Karpas-422 (cell line): ENCODE measurements at places on chromosomes 1 and 21. TPM values are rescaled to one million over a fixed set of nuclear protein-coding genes. Genes with fewer than 3 reads are reported as not detected.

HJV gene
- total RNA-seq, result not detected in 2 replicates

KCNJ6 gene
- not detected in 2 replicates for total RNA-seq

- H3K4me3 ChIP-seq, result no peak overlapping the region
- no peaks in the 10 kb centered on the region for H3K27me3 ChIP-seq
- no peak for DNase-seq
- H3K27ac ChIP-seq, result no peak overlapping the region
- no peaks in the 10 kb centered on the region for H3K36me3 ChIP-seq
Measured at GRCh38 chr1:203944651-203945404, 83.4 kb downstream of the SNRPE start.

GRCh38 chr1:178243119-178243518 is 149.2 kb downstream of the RASAL2 start:
- no peak overlapping the region for H3K27ac ChIP-seq
- H3K27me3 ChIP-seq, result no peaks in the 10 kb centered on the region
- no peaks in the 10 kb centered on the region for H3K4me1 ChIP-seq
- no peak for DNase-seq
- H3K36me3 ChIP-seq, result no peaks in the 10 kb centered on the region

DNA sequence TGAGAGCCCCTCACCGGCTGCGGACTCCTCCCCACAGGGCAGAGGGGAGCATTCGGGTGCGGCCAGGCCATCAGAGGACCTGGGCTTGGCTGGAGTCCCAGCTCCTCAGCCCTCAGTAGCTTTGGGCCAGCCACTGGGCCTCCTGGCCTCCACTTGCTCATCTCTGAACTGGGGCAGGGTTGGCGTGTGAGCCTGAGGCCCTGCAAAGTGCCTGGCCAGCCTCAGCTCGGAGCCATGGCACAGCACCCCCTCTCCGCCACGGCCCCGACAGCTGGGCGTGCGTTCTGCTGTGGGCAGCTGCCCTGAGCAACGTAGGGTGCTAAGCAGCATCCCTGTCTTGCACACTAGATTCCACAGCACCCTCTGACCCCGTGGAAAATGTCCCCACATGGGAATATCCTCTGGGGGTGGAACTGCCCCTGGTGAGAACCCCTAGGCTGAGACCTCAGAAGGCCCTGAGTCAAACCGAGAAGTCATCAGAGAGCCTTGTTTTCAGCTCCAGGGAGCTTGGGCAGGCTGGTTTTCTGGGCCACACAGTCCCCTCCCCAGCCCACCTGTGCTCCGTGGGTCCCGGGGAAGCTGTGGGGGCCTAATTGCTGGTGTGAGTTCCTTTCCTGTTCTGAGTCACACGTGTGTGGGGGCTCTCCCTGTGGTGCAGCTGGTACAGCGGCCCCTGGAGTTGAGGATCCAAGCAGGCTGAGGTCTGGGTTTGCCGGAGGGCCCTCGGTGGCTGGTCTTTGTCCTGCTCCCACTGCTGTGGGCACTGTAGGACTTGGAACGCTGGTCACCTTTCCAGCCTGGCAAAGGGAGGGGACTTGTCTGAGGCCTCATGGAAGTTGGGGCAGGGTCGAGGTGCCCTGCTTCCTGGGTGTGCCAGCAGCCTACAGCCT is 24.5 kb downstream of the TP73 start:
- H3K27ac ChIP-seq, result no peak overlapping the region
- peaks cover 45% of the 10 kb centered on the region for H3K4me1 ChIP-seq
- DNase-seq, result no peak

FAF1 gene
- 51.5 and 112 TPM in 2 replicates for total RNA-seq

FCGR2B gene
- 523 and 581 TPM in 2 replicates for total RNA-seq

- H3K27ac ChIP-seq, result no peak overlapping the region
- H3K4me3 ChIP-seq, result no peak overlapping the region
- peaks cover 2% of the 10 kb centered on the region; the same call in 1 of the 2 replicates for H3K4me1 ChIP-seq
Measured at GRCh38 chr1:23081376-23081775, 62.1 kb downstream of the KDM1A start.

- H3K27ac ChIP-seq, result no peak overlapping the region
- no peak for DNase-seq
- no peaks in the 10 kb centered on the region for H3K27me3 ChIP-seq
- no peaks in the 10 kb centered on the region for H3K36me3 ChIP-seq
- peaks cover 6% of the 10 kb centered on the region for H3K4me1 ChIP-seq
Measured at GRCh38 chr1:4306559-4307467, 347.6 kb upstream of the AJAP1 start.

ADCY10 gene
- 0.14 TPM in 1 of 2 replicates, not detected in the other for total RNA-seq

DNA sequence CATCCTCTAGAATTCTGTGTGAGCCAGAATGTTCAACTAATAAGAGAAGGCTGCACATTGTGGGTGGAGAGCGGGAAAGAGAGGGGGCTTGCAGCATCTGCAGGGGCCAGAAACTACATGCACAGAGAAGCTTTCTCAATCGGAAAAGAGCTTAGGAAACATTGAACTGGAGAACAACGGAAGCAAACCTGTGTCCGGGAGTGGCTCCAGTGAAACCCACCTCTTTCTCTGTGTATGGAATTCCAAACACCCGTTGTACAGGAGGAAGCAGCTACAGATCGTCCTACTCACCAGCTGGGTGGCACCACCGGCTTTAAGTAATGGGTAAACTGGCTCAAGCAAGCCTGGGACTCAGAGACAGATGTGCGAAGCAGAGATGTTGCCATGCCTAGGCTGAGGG is 14.0 kb upstream of the CSF1 start:
- no peak overlapping the region for H3K4me3 ChIP-seq
- H3K27me3 ChIP-seq, result no peaks in the 10 kb centered on the region
- H3K4me1 ChIP-seq, result no peaks in the 10 kb centered on the region
- DNase-seq, result no peak

DNA sequence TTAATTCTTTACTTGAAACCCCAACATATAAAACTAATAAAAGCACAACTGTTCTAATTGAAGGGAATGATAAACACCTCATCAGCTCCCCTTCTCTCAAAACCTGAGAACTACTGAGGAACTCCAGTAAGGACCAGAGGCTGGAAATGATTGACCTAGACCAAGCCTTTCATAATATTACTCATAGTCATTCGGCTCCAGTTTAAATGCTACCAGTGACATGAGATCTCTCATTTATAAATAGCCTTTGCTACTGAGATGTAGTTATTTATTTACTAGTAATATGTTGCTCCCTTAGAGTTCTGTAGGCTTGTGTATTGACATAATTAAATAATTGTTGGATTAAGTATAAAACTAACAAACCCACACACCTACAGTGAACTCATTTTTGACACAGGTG is 209.8 kb upstream of the PRMT6 start:
- H3K36me3 ChIP-seq, result no peaks in the 10 kb centered on the region
- H3K27me3 ChIP-seq, result no peaks in the 10 kb centered on the region
- H3K27ac ChIP-seq, result no peak overlapping the region
- DNase-seq, result no peak

DNA sequence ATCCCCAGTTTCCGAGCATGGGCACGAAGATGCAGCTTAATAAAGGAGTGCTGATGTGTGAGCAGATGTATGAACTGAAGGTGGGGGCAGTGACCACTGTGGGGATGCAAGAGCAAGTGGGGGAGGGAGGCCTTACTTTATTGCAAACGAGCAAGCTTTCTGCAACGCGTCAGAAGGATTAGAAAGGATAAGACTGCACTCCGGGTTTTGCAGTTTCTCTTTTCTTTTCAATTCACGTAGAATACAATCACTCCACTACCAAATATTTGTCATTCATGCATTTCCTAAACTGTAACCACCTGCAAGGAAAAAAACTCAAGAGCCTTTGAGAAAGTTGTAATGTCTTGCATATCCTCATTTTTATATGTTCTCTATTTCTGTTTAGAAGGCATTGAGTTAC is 4.3 kb upstream of the OR2C3 start:
- no peaks in the 10 kb centered on the region for H3K36me3 ChIP-seq
- no peaks in the 10 kb centered on the region; the same call in 1 of the 2 replicates for H3K27me3 ChIP-seq
- H3K4me1 ChIP-seq, result peaks cover 4% of the 10 kb centered on the region; the same call in 1 of the 2 replicates
- DNase-seq, result no peak
- no peak overlapping the region for H3K4me3 ChIP-seq
- no peak overlapping the region for H3K27ac ChIP-seq

GRCh38 chr1:55535724-55536544 is 320.8 kb upstream of the USP24 start:
- H3K27me3 ChIP-seq, result no peaks in the 10 kb centered on the region
- no peaks in the 10 kb centered on the region for H3K4me1 ChIP-seq
- no peaks in the 10 kb centered on the region for H3K36me3 ChIP-seq
- no peak overlapping the region for H3K27ac ChIP-seq
- no peak overlapping the region for H3K4me3 ChIP-seq

- no peaks in the 10 kb centered on the region for H3K27me3 ChIP-seq
- H3K4me1 ChIP-seq, result peaks cover 10% of the 10 kb centered on the region
- H3K4me3 ChIP-seq, result no peak overlapping the region
Measured at GRCh38 chr1:13778431-13778830, 78.4 kb downstream of the PRDM2 start.

- H3K4me3 ChIP-seq, result peak overlapping the region; percentile 82
- no peaks in the 10 kb centered on the region for H3K27me3 ChIP-seq
- H3K27ac ChIP-seq, result no peak overlapping the region
- peak; percentile 55 for DNase-seq
- H3K4me1 ChIP-seq, result peaks cover 19% of the 10 kb centered on the region
- H3K36me3 ChIP-seq, result no peaks in the 10 kb centered on the region
Measured at GRCh38 chr21:33642896-33643657, 776 bp downstream of the ITSN1 start.

DNA sequence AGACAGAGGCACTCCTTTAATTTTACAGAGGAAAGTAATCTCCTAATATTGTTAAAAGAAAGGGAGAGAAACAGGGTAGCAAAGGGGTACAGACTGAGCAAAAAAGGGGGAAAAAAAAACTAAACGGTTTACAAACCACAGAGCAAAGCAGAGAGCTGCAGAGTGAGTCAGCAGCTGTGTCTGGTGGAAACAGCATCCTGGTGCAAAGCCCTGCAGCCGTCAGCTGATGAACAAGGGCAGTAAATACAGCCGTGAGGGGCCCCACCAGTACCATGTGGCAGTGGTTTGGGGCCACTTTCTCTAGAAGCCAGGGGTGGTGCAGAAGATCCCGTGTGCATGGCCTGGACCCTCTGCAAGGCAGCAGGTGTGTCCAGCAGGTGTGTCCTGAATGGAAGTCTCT is 111.3 kb downstream of the ERG start:
- H3K27ac ChIP-seq, result no peak overlapping the region
- H3K27me3 ChIP-seq, result no peaks in the 10 kb centered on the region
- H3K4me1 ChIP-seq, result no peaks in the 10 kb centered on the region
- H3K36me3 ChIP-seq, result no peaks in the 10 kb centered on the region

- no peaks in the 10 kb centered on the region for H3K36me3 ChIP-seq
- no peaks in the 10 kb centered on the region for H3K4me1 ChIP-seq
- H3K27me3 ChIP-seq, result no peaks in the 10 kb centered on the region
- no peak overlapping the region for H3K4me3 ChIP-seq
- no peak for DNase-seq
- H3K27ac ChIP-seq, result no peak overlapping the region
Measured at GRCh38 chr1:164928232-164928812, 369.3 kb downstream of the PBX1 start.

TTLL10 gene
- total RNA-seq, result 0.18 TPM in 1 of 2 replicates, not detected in the other

- H3K27me3 ChIP-seq, result no peaks in the 10 kb centered on the region
- H3K36me3 ChIP-seq, result no peaks in the 10 kb centered on the region
- H3K4me1 ChIP-seq, result no peaks in the 10 kb centered on the region; the same call in 1 of the 2 replicates
- no peak overlapping the region for H3K27ac ChIP-seq
Measured at GRCh38 chr1:98048751-98049325, 128.0 kb upstream of the DPYD start.

GRCh38 chr1:165855010-165855838 is 27.8 kb downstream of the UCK2 start:
- no peak overlapping the region for H3K27ac ChIP-seq
- H3K36me3 ChIP-seq, result no peaks in the 10 kb centered on the region
- H3K4me3 ChIP-seq, result no peak overlapping the region
- no peaks in the 10 kb centered on the region for H3K27me3 ChIP-seq
- no peak for DNase-seq

CFAP107 gene
- total RNA-seq, result not detected in 2 replicates

SPRR2B gene
- not detected in 2 replicates for total RNA-seq

- DNase-seq, result no peak
- no peak overlapping the region for H3K4me3 ChIP-seq
- no peaks in the 10 kb centered on the region for H3K36me3 ChIP-seq
- H3K27ac ChIP-seq, result no peak overlapping the region
- H3K27me3 ChIP-seq, result no peaks in the 10 kb centered on the region
Measured at GRCh38 chr1:173024543-173024942, 26.2 kb downstream of the TNFSF18 start.

TSPAN1 gene
- total RNA-seq, result not detected in 2 replicates

- no peak overlapping the region for H3K27ac ChIP-seq
- H3K4me3 ChIP-seq, result no peak overlapping the region
- H3K36me3 ChIP-seq, result no peaks in the 10 kb centered on the region
- no peak for DNase-seq
- H3K27me3 ChIP-seq, result no peaks in the 10 kb centered on the region
Measured at GRCh38 chr1:58862728-58863385, 79.0 kb upstream of the JUN start.

DNA sequence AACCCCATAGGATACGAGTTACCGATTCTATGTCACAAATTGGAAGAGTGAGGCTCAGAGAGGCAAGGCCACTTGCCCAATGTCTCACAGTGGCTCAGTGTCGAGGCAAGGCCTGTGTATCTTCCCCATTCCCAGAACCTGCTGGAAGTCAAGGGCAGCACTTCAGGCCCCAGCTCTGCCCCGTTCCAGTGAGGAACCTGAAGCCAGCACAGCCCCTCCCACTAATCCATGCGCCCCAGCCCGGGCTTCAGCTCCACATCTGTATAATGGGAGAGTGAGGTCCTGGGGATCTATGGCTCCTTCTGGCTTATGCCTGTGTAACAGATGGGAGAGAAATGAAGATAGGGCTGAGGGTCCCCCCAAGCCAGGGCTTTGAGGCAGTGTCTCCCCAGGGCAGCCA is 56.3 kb downstream of the CASZ1 start:
- H3K4me3 ChIP-seq, result no peak overlapping the region
- H3K27ac ChIP-seq, result no peak overlapping the region
- DNase-seq, result no peak
- H3K4me1 ChIP-seq, result no peaks in the 10 kb centered on the region
- no peaks in the 10 kb centered on the region for H3K36me3 ChIP-seq

CD247 gene
- 41.3 and 56.1 TPM in 2 replicates for total RNA-seq

DNA sequence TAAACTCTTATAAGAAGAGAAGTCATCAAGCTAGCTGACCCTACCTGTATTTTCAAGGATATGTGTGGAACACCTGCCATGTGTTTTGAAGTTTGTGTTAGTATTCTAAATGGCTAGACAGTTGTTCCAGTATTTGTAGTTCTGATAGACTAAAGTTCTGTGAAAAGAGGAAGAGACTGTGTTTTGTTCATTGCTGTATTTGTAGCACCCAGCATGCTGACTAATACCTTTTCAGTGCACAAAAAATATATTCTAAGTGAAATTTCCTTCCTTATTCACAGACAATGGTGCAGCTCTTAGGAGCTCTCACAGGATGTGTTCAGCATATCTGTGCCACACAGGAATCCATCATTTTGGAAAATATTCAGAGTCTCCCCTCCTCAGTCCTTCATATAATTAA is 8.2 kb upstream of the METTL18 start:
- H3K36me3 ChIP-seq, result peaks cover 34% of the 10 kb centered on the region; the same call in 1 of the 2 replicates
- H3K4me3 ChIP-seq, result no peak overlapping the region
- no peak overlapping the region for H3K27ac ChIP-seq
- peaks cover 26% of the 10 kb centered on the region for H3K4me1 ChIP-seq
- DNase-seq, result no peak
- no peaks in the 10 kb centered on the region for H3K27me3 ChIP-seq

DNA sequence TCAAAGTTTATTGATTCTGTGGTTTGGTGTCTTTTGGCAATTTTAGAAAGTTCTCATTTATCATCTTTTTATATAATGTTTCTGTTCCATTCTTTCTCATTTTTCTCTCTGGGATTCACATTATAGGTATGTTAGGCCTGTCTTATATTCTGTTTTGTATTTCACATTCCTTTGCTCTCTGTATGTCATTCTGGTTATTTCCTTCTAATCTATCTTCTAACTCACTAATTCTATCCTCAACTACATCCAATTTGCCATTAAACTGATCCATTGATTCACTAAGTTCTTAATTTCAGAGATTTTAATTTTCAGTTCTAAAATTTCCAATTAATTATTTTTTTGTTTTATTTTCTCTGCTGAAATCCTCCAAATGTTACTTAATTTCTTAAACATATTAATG is 234.8 kb downstream of the FOXD2 start:
- peaks cover 68% of the 10 kb centered on the region for H3K4me1 ChIP-seq
